Stimulated activated CD4-positive, alpha-beta T cell treated with anti-CD3 and anti-CD28 coated beads, Interleukin-4, amount 100 ng/mL, for 24 hours (primary cell): ENCODE measurements at places on chromosomes 12 and 14.

GRCh38 chr14:50397390-50398188, 908 bp upstream of the CDKL1 start:
- no peak for DNase-seq

DNA sequence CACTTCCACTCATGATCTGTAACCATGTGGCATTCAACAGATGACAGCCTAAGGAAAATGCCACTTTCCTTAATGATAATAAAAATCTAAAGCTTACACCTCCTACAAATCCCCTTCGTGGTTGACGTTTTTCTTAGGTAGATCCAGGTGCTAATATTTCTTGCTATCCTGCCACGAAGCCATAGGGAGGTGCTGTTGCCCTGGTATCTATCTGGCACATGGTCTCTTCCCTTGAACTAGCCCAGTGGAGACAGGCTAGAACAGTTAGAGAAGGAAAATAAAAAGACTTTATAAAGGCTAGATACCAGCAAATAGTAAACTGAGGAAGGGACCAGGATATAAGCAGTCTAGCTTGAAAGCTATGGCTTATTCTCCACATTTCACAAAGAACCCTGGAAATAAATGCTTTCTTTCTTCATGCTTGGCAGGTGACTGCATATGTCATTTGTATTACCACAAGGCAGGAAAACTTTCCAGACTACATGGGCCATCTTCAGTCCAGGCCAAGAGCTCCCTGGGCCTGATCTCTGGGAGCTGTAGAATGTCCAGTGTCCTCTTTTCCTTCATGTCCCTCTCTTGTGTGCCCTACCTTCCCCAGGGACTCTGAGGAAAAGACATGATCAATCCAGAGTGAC, 15.3 kb downstream of the SPIC start:
- DNase-seq: no peak

DNA sequence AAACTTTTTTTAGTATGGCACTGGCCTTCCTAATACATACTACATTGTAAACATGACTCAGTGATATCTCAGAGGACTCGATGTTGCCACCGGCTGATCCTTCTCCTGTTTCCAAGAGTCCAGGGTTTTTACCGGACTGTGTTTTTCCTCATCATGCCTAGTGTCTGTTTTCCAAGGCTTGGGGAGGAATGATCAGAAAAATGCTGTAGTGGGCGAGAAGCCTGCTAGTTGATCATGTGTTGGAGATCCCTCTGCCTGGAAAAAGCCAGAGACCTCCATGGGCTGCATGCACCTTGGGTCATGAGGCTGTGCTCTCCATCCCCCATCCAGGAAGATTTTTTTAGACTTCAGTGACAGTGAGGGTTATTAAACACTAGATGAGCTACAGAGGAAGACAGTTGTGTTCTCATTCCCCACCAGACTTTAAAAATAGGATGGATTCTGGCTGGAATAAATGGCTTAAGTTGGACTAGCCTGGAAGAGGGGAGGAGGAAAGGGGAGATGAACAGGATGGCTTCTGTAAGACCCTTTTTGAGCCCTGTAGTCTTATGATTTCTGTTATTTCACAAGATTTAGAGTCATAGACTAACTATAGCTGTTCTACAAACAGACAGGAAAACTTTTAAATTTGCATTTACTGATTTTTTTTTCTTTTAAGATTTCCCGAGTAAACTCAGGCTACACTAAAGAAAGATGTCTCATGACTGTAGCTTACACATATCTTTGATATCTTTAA, 145.7 kb downstream of the SAMD4A start:
- DNase-seq: no peak

GRCh38 chr12:122961531-122962329, 4.5 kb downstream of the ABCB9 start:
- no peak for DNase-seq

GRCh38 chr12:109347589-109347988, at the start of gene MYO1H:
Gene MYO1H (plus strand): TSS chr12:109347900. CDS start chr12:109347961, 61 bp downstream.
- no peak for DNase-seq

- no peak for DNase-seq
Measured at GRCh38 chr14:95994593-95994928, 44.6 kb upstream of the C14orf132 start.

GRCh38 chr14:30267141-30267540, 291.8 kb upstream of the G2E3 start:
- no peak for DNase-seq

GRCh38 chr14:39374851-39375250, 57.4 kb downstream of the FBXO33 start:
- no peak for DNase-seq

DNA sequence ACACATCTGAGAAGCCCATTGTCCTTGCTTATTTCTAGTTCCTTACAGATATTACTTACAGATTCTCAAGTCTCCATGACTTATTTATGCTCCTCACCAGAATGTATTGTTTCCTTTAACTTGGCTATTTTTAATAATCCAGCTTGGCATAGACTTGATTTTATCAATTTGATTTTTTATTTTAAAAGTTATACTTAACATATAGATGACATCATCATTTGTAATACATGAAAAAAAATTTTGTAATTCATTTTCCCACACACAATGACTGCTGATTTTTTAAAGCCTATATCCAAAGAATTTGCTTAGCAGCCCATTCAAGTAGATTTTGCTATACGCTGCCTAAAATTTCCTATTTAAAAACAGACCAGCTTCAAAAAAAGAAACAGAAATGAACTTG, 39.8 kb downstream of the PTPRR start:
- DNase-seq: no peak

- DNase-seq: no peak
Measured at GRCh38 chr12:29160230-29160629, 11.2 kb downstream of the FAR2 start.

GRCh38 chr12:131389054-131390013, 321.6 kb upstream of the SFSWAP start:
- DNase-seq: no peak

- DNase-seq: no peak
Measured at GRCh38 chr14:74267588-74267987, 28.3 kb downstream of the VSX2 start.

DNA sequence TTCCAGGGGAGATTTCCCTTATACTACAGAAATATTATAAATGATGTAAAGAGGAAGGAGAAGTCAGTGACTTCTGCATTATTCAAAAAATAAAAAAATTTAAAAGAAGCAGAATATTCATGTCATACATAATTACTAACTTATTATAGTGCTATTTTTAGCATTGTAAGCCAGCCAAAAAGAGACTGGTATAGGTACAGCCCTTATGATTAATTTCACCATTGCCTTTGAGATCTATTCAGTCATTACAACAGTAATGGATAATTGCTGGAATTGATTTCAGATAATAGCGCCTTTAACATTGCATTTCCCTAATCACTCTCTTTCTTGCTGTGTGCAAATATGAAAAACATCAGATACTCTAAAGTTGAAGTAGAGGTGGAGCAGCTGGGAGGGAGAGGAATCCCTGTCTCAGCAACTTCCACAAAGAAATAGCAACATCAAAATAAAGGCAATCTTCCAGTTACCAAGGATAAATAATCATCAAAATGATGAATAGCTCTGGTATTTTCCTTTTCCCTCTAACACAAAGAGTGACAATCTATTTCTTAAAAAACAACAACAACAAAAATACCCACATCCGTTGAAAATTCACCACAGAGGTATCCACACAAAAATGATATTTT, 71.8 kb upstream of the OVCH1 start:
- DNase-seq: no peak
